ENCODE measurements at places on chromosomes 11 and 22.

GRCh38 chr11:91222830-91223229 lies 1000.0 kb upstream of the CHORDC1 start:
- DNase-seq = no peak

- DNase-seq = peak; percentile 4
Measured at GRCh38 chr11:99069856-99070444, 49.2 kb downstream of the CNTN5 start.

- DNase-seq = no peak
Measured at GRCh38 chr11:46947399-46948077, 11.0 kb downstream of the CSTPP1 start.

GRCh38 chr11:130765406-130765805 lies 150.9 kb downstream of the SNX19 start:
- DNase-seq = no peak

DNA sequence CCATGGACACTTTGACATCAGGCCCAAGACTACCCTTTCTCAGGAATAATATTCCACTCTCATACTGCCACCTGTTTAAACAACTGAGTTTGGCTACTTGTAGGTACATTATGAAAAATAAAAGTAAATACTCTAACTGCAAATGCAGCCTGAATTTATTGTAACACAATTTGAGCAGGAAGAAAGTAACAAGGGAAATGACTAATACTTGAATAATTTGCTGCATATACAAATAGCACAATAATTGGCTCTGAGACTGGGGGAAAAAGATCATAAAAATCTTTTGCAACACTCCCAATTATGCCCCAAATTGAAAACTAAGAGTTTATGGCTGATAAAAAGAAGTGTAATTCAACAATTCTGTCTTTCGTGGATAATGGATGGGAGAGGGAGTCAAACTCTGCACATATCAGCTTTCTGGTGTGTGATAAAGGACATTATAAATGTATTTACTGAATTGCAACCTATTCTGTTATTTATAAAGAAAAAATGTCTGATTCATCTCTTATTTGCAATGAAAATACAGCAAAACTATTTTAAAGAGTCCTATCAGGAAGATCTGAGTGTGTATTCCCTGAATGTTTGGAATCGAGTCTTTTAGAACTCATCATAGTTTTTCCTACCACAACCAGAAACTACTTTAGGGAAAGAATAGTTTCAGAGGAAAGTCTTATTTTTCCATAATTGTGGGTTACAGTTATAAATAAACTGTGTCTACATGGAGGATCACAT lies 359.0 kb downstream of the JRKL start:
- DNase-seq = peak; percentile 4

GRCh38 chr11:10460611-10461275 lies 5.7 kb downstream of the AMPD3 start:
- DNase-seq = no peak

GRCh38 chr22:31680861-31681341 lies 18.9 kb upstream of the PISD start:
- no peak for DNase-seq

GRCh38 chr11:57458410-57459163 lies 1.7 kb upstream of the RTN4RL2 start:
- DNase-seq = no peak

DNA sequence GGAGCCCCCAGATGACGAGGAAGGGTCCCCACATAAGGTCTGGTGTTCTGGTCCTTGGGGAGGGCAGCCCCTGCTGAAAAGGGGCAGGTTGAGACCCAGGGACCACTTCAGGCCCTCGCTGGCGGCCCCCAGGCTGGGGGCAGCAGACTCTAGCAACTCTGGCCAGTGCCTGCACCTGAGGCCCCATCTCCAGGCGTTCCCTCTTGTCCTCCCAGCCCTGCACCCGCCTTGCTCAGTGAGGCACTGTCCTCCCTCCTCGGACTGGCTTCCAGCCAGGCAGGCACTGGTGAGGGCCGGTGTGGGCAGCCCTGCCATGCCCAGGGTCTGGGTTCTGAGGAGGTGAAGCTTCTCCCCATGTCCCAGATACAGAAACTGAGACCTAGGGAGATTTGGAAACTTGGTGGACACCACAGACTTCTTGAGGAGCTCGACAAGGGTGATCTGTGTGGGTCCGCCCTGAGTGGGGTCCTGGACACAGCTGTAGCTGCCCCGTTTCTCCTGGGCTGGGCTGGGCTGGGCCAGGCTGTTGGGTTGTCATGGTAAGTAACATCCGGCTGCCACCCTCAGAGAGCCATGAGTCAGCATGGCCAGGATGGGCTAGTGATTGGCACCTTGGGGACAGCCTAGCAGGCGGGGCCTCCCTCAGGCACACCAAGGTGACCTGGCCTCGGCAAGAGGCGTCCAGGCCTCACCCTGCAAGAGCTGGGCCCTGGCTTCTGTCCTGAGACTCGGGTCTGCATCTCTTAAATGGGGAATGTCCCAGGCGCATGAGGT lies 11.1 kb upstream of the PHLDA2 start:
- no peak for DNase-seq

- no peak for DNase-seq
Measured at GRCh38 chr22:41540365-41540764, 3.9 kb downstream of the POLR3H start.

- DNase-seq = no peak
Measured at GRCh38 chr11:116421529-116422185, 351.1 kb downstream of the BUD13 start.

GRCh38 chr11:119300198-119300964 lies 16.5 kb downstream of the MCAM start:
- DNase-seq = no peak

DNA sequence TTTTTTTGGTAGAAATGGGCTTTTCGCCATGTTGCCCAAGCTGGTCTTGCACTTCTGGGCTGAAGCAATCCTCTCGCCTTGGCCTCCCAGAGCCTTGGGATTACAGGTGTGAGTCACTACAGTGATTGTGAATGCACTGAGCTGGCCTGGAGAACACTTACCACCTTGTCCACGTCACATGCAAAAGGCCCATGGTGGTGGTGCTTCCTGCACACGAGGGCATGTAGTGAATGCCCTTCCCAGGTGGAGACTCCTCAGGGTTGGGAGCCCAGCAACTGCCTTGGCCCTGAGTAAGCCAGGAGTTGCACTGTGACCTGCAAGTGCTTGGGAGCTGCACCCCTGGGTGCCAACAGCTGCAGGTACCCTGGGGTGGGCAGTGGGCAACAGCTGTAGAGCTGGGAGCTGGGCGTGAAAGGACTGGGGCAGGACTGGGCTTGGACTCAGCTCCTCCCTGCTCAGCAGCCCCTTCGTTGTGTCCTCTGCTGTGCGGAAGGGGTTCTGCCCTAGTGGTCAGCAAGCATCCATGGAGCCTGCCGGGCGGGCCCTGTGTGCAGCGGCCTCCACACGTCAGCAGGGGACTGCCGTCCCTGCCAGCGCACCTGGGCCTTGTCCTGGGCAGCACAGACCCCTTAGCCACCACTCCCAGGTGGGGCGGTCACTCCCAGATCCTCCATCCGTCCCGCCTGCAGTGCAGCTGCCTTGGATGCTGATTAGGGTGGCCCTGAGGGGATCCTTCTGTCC lies 9.3 kb upstream of the ADORA2A start:
- DNase-seq = no peak

GRCh38 chr22:28674121-28674563 lies 5.5 kb downstream of the TTC28 start:
- no peak for DNase-seq

GRCh38 chr11:75024764-75025211 lies 36.1 kb downstream of the NEU3 start:
- DNase-seq = no peak

GRCh38 chr11:119483341-119483880 lies 60.4 kb upstream of the THY1 start:
- no peak for DNase-seq

DNA sequence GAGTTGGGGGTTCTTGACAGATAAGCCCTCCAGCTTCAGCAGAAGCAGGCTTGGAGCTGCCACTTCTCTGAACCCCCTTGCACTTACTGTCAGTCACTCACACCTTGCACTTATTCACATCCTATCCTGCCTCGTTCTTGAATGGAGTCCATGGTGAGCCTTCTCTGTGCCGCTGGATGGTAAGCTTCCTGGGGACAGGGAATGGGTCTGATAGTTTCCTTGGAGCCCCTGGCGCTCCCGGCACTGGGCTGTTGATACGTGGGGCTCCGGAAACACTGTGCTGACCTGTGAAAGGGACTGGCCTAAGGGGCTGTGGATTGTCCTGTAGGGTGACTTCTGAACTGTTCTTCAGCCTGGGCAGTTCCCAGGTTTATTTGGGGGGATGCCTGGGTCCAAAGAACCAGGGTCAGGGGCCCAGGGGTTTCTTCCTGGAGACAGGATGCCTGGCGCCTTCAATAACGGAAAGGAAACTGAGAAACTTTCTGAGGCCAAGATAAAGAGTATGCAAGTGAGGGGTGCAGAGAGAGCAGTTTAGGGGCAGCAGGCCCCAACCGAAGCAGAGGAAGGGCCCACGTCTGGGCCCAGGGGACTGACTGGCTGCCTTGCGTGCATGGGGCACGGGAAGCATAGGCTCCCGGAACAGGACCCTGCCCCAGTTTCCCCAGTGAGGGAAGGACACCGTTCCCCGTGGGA lies 709 bp upstream of the ST3GAL4 start:
- DNase-seq = no peak

GRCh38 chr11:109968781-109969180 lies 124.4 kb upstream of the ZC3H12C start:
- no peak for DNase-seq

DNA sequence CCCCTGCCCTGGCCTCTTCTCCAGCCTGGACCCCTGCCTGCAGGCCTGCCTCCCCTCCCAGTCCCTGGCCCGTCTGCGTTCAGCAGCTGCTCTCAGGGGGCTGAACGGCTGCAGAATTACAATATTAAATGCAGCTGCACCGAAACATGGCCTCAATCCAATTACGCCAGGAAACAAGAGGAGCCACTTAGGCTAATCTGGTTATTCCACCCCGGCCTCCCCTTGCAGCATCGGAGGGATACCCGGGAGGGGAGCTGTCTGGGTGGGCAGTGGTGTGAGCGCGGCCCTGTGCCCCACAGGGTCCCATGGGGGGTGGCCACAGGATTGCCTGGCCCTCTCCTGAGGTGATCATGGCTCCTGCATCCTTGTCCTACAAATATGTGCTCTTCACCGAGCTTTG lies 42.6 kb downstream of the FLRT1 start:
- DNase-seq = no peak

DNA sequence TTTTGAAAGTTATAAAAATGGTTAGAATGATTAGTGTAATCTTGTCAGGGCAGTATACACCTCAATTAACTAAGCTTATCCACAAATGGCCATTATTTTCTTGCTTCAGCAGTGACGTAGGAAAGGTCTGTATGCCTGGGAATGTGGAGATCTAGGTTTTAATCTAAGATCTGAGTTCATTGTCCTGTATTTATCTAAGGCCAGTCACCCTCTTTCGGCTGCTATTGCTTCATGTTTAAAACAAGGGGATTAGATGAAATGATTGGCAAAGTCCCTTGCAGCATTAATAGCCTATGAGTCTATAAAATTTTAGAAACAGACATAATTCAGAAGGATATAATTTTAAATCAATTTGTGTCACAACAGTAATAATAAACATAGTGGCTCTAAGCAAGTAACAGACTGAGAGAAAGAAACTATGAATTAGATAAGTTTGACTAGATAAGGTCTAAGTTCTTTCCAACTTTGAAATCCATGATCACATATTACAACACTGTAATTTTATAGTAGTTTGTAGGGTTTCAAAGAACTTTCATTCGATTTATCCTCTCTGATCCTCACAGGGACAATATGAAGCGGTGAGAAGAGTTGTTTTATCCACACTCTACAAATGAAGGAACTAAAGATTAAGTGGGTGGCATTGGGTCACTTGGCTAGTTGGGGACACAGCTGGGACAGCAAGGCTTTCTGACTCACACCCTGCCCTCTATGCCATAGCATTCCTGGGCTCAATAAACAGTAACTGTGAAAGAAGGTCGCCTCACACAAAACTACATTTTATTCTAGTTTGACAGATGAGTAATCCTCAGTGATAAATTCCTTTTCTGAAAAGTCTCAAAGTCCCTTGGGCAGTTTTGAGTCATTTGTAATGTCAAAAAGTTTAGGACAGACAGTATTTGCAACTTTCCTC lies 60.6 kb upstream of the RDX start:
- DNase-seq = no peak

DNA sequence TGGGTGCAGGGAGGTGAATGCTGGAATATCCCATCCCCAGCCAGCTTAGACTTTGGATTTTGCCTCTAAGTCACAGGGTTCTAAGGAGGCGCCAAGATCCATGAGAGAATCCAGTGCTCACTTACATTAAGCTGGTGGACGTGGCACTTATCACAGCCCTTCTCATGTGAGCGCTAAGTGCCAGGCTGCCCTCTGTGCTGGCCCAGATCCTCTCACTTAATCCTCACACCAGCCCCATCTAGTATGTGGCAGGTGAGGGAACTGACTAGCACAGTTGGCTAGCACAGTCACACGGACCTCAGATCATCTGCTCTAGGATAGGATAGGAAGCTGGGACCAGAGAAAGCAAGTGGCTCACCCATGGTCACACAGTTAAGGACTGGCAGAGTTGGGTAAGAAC lies 3.6 kb downstream of the HMOX1 start:
- DNase-seq = no peak

GRCh38 chr11:58924230-58924629 lies 15.1 kb upstream of the GLYATL1 start:
- DNase-seq = no peak

- no peak for DNase-seq
Measured at GRCh38 chr22:49535527-49536125, 292.0 kb downstream of the BRD1 start.
